ENCODE measurements at places on chromosomes 5 and 9.
A peak's percentile ranks its signal among the peaks of the same experiment; 100 is the strongest.

GRCh38 chr5:17308326-17309065 is 91.1 kb downstream of the BASP1 start:
- DNase-seq: no peak

GRCh38 chr9:21901546-21901945 is 92.6 kb downstream of the CDKN2A start:
- no peak for DNase-seq

DNA sequence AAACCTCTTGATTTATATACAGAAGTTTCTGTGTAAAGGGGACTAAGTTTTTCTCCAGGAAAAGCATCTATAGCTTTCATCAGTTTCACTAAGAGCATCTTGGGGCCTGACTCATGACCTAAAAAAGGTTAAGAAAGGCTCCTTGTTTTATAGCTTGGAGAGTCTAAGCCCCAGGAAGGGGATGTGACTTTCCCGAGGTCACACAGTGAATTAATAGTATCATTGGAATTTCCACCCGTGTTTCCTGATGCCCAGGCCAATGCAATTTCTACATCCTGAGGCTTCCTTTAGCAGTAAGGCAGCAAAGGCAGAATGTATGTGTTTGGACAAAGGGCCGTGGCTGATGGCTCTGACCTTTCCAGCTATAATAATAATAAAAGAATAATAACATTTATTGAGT is 8.6 kb downstream of the MORN5 start:
- DNase-seq: no peak

DNA sequence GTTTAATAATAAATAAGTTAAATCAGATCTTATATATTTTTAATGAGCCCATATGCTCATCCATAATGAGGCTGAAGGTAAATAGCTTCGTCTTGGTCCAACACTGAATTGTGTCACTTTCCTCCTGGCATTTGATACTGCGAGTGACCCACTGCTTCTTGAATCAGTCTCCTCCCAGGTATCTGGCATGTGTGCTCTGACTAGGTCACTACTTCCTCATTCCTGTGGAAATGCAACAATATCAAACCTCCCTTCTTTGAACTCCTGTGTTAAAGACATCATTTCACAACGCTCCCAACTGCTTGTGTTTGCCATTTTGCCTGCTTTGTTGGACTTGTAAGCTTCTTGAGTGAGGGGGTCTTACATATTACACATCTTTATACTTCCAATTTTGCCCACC is 157.7 kb downstream of the SLC24A2 start:
- DNase-seq: no peak

DNA sequence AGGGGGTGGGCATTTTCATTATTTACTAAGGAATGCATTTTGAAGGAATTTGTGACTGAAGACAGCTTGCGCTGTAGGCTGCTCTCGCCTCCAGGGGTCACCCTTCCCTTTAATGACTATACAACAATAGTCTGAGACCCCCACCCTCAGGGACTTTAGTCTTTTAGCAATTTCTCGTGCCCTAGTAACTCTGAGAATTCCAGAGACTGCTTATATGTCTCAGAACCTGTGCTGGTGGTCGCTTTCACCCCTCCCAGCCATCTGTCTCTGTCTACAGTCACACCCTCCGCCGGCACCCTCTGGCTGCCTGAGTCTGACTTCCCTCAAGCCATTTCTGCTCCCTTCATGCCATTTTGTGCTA is 671.4 kb downstream of the NR2F1-AS1 start:
- DNase-seq: no peak

DNA sequence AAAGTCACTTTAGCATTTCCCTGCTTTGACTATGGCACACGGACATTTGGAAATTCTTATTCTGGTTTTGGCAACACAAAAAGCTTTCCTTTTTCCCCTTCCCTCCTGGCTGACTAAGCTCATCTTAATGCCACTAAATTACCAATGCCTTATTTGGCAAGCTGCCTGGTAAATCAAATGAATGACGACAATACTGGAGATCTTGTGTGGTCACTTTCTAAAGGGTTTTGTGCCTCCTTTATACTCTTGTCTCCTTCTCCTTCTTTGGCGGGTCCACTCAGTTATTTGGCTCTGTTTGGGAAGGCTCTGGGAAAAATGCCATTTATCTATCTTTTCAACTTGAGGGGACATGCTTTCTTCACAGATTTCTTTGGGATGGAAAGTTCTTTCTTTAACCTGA is 34.9 kb downstream of the SH3GL2 start:
- DNase-seq: peak; percentile 69

GRCh38 chr9:73093740-73094379 is 57.8 kb upstream of the ANXA1 start:
- DNase-seq: no peak

DNA sequence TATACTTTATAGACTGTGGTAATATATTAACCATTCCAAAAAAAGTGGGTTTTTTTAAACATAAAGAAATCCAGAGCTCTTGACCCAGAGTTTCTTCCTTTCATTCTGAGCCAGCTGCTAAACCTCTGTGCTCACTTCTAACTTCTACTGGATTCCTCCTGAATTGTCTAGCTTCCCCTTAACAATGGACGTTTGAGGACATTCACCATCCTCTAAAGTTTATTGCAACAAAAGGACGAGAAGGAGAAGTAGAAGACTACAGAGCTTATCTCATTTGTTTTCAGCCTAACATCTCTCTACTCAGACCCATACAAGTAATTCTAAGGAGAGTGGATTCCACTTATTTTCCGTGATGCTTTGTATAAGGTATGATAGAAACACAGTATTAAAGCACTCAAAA is 284.2 kb downstream of the MAST4 start:
- DNase-seq: no peak

DNA sequence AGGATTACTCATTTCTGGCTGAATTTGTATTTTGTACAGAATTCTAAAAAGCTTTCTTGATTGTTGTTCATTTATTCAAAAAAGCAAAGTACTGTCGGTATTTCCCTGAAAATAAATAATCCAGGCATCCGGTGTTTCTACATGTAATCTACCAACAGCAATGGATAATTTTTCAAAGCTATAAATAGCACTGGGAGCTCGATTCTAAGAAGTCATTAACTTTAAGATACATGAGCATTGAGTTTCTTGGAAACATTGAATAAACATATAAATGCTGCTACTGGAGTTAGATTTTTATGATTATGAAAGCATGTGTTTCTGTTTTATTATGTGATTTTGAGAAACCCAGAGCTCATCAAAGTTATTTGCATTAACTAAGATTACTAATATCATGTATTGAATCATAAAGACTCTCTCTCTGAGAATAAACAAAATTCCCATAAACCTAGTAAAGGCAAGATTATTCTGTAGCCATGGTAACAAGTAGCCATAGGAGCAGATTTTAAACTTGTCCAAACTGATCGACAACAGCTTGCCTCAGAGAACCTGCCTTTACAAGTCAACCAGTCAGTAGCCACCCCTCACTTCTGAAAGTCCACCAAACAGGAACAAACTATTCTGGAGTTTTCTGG is 197.0 kb downstream of the DRD1 start:
- DNase-seq: no peak

DNA sequence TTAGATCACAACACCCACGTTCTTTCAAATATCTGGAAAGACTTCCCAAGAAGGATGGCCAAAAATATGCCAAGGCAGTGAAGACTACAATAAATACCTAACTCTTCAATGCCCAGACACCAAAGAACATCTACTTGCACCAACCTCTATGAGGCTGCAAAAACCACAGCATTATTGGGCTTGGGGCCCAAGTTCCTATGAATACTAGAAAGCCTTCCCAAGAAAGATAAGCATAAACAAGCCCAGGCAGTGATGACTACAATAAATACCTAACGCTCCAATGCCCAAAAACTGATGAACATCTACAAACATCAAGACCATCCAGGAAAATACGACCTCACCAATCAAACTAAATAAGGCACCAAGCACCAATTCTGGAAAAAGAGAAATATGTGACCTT is 41.3 kb downstream of the AP3B1 start:
- DNase-seq: no peak

GRCh38 chr9:119775410-119775809 is 406.2 kb upstream of the BRINP1 start:
- no peak for DNase-seq

- no peak for DNase-seq
Measured at GRCh38 chr9:13149454-13149853, 130.0 kb downstream of the MPDZ start.

DNA sequence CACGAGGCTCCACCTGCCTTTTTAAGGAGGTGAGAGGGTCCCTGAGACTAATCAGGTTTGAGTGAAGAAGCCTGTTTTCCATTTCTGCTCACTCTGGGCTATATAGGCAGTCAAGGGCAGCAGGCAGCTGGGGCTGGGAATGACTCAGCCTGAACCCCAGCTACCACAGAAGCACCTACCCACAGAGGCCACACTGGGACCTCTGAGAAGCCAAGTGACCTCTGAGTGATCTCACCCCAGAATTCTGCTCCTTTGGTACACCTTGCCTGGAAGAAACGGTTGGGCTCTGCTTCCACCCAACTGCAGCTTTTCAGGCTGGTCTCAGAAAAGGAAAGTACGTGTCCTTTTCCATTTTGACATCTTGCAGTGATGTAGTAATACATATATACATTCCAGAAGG is 6.8 kb downstream of the FAM219A start:
- no peak for DNase-seq

GRCh38 chr5:19719109-19719508 is 268.9 kb downstream of the CDH18 start:
- DNase-seq: no peak

DNA sequence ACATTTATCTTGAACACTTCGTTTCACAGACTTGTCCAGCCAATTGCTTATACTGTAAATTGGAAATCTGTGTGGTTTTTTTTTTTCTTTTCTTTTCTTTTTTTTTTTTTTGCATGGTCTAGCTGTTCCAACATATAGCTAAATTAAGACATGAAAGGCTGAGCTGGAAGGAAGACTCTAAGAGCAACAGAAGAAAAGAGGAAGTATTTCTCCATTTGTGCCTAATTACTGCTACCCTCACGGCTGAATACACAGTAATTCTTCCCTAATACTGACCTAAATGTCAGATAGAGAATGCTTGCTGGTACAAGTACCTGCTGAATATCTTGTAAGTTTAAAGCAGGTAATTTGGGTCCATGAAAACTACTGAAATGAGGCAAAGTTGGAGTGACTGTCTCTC is 11.0 kb upstream of the HAPLN1 start:
- DNase-seq: no peak

DNA sequence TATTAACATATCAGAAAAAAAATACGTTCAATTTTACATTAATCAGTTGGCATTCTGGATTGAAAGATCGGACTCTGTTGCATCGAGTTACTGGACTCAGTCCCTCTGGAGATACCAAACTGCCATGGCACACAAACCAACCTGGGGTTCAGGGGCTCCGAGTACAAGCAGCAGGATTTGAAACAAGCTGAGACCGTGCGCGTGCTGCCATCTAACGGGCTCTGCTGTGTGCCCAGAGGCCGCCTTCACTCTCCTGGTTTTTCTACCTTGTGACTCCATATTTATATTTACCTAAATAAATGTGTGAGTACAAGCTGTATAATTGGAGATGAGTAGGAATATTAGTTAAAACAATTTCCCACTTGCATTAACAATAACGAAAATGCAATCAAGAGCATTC is 48.2 kb downstream of the ANXA1 start:
- no peak for DNase-seq

GRCh38 chr5:61330341-61330844 is 1.7 kb upstream of the ZSWIM6 start:
- no peak for DNase-seq

DNA sequence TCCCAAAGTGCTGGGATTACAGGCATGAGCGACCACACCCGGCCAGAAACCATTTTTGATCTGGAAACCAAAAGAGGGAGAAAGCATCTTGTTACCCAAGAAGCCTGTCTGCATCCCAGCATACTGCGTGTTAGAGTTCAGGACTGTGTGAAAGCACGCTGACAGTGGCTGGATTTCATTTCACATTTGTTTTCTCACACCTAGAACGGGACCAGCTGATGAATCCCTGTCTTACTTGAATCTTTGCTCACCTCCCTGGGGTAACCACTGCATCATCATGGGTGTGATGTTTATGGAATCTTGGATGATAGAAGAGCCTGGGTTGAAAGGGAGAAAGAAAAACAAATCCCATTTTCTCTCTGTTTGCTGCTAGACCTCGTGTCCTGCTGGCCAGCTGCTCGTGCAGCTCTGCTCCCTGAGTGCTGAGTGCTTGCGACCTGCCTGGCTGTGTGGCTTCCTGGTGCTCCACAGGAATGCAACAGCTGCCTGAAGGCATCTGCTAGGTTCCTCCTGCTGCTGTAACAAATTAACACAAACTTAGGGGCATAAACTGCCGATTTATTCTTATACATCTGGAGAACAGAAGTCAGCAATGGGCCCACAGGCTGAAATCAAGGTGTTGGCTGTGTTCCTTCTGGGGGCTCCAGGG is 378.3 kb upstream of the DAP start:
- no peak for DNase-seq

- no peak for DNase-seq
Measured at GRCh38 chr5:98635656-98636055, 137.8 kb upstream of the RGMB start.

- no peak for DNase-seq
Measured at GRCh38 chr9:20994486-20994885, 37.0 kb downstream of the HACD4 start.

DNA sequence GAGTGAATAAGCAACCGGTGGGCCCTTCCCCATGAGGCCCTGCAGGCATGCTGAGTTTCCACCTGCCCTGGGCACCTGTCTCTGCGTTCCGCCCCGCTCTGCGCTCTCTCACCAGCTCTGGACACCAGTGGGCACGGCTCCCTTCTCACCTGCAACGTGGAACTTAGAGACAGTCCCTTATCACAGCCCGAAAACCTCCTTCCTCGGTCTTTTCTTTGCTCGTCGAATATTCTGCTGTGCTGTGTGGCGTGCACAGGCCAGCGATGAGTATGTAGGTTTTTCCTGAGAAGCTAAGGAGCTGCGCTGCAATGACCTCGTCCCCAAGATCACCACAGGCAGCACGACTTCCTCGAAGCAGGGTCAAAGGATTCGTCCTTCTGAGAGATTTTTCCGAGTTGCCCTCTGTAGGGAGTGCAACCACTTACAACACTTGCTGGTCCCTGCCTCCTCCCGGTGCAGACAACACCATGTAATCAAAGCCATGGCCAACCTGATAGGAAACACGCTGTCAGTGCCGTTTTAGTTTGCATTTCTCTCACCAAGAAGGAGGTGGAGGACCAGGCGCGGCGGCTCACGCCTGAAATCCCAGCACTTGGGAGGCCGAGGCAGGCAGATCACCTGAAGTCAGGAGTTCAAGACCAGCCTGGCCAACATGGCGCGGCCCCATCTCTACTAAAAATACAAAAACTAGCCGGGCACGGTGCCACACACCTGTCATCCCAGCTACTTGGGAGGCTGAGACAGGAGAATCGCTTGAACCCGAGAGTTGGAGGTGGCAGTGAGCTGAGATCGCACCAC is 27.2 kb upstream of the NOTCH1 start:
- no peak for DNase-seq

GRCh38 chr5:91954136-91954535 is 571.0 kb upstream of the ARRDC3 start:
- DNase-seq: no peak

DNA sequence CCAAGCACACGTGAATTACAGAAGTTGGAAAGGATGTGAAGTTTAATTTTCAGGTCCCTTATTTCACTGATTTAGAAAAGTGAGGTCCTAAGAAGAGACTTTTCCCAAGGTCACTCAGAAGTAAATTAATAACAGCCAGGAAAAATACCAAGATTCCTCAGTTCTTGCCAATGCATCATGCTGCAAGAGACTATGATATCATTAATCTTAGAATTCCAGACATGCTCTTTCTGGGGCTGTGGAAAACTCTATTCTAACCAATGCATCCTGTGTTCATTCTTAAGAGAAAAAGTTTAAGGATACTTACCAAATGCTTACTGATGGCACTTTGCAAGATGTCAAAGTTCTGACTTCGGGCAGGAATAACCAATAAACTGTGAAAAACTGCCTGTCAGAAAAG is 42.8 kb downstream of the TEX10 start:
- DNase-seq: no peak

Data from retinal pigment epithelial cell (primary cell).